ENCODE measurements at places on chromosomes 13 and 19.

DNA sequence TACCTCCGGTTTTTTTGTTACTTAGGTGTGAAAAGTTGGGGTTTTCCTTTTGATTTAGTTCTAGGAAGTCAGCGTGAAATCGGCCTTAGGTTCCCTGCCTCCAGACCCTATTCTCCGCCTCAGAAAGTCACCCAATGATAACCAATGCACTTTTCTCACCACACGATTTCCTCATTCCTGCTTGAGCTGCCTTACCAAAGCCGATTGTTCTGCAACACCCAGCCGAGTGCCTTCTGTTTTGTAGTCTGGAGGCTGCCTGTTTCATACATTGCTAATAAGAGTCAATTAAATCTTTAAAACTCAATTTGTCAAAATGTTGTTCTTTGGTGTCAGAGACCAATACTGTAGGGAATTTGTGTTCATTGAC lies 39.7 kb downstream of the GJA3 start:
- no peak for DNase-seq

DNA sequence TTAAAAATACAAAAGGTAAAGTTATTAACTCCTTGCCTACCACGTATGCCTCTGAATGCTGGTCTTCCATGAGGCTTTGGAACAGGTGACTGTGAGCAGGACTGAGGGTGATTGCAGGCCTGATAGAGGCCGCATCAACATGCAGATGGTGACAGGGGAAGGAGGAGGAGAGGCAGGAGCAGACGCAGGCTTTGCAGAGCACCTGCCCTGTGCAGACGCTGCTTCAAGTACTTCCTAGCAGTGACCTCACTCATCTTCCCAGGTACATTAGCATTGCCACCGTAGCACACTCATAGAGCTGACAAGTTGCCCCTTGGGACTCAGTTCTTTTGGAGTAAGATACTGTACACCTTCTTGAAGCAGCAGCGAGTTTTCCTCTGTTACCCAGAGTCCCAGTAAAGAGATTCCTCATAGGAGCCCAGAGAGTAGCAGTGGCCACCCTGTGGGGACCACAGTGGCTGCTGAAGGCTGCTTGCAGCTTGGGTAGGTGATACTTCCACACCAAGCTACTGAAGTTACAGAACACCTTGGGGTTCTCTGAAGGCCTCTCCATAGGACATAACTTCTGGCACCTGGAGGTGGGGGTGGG lies 56.0 kb downstream of the ZNF536 start:
- no peak for DNase-seq

DNA sequence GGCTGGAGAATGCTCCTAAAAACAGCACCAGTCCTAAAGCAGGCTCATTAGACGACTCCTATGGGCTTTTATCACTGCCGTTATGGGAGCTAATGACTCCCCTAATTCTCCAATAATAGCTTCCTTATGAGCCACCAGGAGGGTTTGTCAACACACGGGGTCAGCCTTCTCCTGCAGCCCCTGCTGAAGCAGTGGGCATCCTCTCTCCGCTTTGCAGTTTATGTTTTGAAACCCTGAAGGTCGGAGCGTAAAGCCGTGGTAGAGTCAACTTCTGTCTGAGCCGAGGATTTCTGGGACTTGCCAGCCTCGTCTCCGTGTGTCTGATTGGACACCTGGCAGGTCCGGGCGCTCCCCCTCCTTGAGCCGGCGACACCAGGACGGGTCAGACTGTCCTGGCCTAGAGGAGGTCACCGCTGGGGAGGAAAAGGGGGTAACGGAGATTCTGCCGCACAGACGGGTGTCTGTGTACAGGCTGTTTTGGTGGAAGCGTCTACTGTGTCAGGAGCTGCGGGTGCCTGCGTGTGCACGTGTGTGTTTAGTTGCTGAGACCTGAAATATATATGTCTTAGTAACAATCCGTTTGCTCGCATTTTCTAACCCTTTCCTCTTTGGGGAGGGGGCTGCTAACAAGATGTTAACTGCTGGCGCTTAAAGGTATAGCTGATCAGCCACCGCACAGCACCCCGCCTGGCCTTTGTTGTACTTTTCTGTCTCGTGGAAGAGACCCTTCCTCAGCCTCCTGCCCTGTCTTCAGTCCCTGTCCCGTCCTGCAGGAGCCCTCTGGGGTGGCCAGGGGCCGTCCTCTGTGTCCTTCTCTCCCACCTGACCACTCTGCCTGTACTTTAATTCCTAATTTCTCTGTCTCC lies 1.9 kb downstream of the KDM4B start:
- peak; percentile 63 for DNase-seq

DNA sequence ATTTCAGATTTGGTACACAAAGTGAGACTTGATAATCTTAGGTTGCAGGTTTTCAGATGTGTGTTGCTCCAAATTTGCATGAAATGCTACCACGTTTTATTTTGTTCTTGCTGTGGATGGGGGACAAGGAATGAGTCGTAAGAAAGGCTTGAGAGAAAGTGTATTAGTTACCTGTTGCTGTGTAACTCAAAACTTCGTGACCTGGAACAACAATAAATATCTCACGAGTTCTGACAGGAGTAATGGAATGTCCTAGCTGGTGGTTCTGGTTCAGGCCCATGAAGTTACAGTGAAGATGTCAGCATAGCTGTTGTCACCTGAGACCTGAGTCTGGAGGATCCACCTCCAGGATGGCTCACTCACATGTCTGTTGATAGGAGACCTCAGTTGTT lies 1.2 kb downstream of the ZNF8 start:
- DNase-seq = no peak

- DNase-seq = peak; percentile 97
Observed at GRCh38 chr19:49808711-49809159, 4.4 kb downstream of the FUZ start.

DNA sequence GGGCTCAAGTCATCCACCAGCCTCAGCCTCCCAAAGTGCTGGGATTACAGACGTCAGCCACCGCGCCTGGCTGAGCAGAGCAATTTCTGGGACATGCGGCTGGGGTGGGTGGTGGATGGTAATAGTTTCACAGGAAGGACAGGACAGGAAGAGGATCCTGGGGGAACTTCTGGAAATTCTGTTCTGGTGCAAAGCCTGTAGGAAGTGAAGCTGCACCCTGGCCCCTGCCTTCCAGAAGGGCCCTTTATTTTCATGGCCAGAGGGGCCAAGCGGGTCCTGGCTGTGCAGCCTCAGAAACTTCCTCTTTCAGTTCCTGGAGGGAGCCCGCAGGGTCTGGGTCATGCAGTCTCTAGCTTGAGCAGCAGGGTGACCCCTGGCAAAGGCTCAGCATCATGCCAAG lies 15.7 kb downstream of the FEM1A start:
- DNase-seq = no peak

DNA sequence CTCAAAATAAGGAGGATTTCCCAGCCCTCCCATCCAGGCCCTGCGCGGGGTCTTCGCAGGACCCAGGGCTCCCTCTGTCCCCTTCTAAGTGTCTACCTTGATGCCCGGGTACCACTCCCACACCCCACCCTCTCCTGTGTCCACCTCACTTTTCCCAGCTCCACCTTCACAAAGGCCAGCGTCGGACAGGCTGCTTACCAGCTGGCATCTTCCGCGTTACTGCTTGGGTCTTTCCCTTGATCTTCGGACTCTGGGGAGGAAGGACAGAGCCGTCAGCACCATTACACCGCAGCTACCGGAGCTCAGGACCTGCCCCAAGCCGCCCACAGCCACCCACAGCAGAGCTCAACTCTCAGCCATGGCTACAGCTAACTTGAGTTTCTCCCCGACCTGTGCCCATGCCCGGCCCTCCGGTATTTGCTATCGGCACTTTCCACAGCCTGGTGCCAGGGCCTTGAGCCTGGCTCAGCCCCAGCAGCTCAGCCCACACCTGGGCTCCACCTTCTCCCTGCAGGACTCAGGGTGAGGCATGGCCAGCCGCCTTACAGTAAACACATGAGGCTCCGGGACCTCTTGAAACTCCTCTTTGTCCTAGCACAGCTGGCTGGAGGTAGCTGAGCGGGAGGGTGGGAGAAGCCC lies 3.8 kb downstream of the C13orf46 start:
- DNase-seq = no peak

DNA sequence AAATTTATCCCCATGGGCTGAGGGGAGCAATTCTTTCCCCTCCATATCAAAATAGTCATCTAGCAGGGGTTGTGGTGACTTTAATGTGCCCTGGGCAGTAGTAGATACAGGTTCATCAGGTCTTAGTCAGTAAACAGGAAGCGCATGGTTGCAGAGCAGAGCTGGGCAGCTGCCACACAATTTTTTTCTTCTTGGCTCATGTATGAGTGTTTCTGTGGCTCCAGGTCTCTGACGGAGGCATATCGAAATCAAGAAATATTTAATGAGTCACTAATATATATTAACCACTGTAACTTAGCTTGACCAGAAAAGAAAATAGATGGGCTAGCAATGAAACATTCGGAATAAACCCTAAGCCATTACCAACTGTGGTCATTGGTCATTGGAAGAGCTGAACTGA lies 68.4 kb upstream of the UBL3 start:
- no peak for DNase-seq

DNA sequence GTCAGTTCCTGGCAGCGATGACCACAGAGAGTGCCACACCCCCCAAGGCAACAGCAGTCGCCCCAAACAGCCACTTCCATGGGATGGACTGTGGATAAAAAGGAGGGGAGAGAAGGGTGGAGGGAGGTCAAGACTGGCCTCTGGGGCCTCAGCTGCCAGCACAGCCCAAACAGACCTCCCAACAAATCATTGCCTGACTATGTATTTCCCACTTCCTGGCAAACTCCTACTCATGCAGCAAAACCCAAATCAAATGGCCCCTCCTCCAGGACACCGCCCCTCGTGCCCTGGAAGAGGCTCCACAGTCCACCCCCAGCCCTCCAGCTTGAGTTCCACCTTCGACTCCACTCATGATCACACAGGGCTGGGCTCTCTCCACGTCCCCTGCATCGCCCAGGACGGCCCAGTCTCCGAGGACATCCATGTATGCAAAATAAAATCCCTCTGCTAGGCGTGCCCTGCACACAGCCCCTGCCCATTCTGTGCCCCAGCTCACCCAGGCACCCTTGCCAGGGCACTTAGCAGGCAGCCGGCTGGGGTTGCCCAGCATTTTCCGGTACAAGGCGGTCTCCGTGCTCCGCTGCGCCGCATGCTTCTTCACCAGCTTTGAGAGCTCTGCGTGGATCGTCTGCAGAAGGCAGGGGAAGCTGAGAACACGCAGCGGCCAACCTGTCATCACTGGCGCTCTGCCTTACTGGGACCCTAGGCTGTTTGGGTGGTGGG lies 10.5 kb upstream of the ELL start:
- DNase-seq = no peak

GRCh38 chr13:97849305-97849704 lies 104.2 kb upstream of the IPO5 start:
- peak; percentile 20 for DNase-seq

DNA sequence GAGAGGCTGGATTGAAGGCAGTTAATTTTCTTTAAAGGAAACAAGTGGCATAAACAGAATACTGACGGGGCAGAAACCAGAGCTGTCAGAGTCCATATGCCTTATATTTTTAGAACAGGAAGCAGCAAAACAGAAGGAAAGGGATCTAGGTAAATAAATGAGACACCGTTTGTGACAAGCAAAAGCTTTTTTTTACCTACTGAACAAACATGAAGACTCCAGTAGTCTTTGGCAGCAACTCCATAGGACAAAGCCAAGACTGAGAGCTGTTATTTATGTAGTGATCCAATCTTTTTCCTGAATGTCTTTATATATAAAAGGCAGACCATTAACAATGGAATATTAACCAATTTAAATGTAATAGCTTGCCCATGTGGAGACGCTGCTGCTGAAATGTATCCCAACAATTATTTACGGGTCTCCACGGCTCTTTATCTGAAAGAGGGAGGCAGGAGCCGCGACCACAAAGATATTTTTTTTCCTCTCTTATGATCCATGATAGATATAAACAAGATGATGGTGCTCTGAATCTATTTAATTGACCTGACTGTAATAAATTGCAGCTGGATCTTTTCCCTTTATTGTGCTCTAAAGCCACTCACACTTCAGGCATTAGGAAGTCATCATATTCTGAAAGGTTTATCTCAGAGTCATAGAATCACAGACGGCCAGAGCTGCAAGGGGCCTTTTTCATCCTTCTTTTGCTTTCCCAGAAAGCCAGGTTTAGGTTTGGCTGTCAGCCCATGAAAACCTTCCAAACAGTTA lies 687.8 kb downstream of the EFNB2 start:
- DNase-seq = peak; percentile 23

DNA sequence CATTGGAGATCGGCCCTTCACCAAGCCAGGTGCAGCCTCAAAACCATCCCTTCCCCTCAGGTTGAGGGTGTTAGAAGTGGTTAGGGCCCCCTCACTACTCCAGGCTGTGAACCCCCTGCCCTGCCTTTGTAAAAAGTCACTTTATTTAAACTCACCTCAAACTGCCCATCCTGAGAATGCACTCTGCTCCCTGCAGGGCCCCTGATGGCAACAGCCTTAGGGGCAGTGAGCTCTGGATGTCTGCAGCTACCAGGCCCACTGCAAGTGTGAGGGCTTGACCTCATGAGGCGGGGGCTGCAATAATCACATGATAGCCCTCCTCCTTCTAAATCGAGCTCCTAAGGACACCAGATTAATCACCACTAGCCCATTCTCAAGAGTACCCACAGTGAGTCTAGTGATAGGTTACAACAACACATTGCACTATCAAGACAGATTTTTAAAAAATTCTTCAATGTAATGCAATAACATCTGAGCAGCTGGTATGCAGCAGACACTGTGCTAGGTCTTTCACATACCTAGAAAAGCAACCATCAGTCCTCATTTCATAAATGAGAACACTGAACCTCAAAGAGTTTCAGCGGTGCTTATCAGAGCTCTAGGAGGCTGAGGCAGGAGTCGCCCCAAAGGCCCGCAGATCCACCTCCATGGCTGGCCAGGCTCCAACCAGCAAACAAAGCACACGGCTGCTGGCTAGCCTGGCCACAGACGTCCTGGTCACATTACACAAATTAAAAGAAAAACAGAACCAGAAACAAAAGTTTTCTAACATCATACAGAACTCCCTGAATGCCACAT lies 26.0 kb downstream of the SLC7A1 start:
- no peak for DNase-seq

- DNase-seq = no peak
Observed at GRCh38 chr13:59300355-59301173, 863.2 kb downstream of the DIAPH3 start.

DNA sequence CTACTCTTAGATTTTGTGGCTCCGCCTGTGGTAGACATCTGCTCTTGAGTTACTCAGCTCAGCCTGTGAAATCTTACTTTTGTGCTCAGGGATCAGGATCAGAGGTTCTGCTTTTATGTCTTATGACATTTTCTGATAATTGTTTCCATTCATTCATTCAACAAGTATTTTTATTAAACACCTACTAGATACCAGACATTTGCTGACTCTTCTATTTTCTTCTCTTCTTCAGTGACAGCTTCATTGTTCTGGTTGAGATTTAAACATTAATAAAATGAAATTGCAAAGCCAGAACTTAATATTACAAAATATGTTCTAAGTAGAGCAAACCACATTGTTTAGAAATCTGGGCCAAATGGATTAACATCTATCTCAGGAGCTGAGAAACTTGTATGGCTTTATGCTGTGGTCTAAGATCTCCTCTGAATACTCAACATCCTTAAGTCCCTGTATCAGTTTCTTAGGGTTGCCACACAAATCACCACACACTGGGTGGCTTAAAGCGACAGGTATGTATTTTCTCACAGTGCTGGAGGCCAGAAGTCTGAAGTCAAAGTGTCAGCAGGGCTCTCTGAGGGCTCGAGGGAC lies 15.8 kb upstream of the MICU2 start:
- no peak for DNase-seq

Measured in eye (tissue), 1 donor.